Stimulated activated CD4-positive, alpha-beta T cell treated with anti-CD3 and anti-CD28 coated beads, Interleukin-2, amount 100 ng/mL, for 24 hours (primary cell): ENCODE measurements at places on chromosomes 1 and 21.

DNA sequence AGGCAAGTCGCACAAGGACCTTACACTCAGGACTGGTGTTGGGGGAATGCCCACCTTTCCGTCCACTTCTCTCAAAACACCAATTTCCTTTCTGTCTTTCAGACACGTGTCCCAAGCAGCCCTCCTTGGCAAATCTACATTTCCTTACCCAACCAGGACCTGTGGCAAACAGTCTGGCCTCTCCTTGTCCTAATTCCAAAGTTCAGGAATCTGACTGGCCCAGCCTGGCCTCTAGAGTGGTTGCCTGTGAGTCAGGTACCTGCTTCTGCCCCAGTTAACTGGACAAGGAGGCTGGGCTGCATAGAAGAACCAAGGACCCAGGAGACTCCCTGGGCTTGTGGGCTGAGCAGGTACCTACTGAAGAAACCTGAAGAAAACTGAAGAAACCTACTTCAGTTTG is 34.3 kb upstream of the CITED4 start:
- DNase-seq = no peak

- no peak for DNase-seq
Observed at GRCh38 chr1:198638441-198638840, 399 bp upstream of the PTPRC start.

- DNase-seq = no peak
Observed at GRCh38 chr1:155871390-155871789, 12.0 kb downstream of the SYT11 start.

DNA sequence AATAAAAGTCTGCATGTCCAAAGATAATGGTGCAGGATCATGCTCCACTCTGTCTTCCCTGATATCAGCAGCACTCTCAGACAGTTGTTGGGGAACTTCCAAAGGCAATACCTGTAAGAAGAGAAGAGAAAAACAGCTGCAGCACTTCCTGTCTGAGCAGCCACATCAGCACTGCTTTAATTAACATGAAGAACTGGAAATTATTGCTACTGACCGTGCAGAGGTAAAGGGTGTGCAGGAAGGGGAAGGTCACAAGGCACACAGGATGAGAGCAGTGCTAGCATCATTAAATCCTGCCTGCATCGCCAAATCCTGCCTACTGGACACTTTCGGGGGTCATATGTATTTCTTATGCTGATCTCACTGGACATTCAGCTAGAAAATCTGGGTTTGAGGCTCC is 379.0 kb downstream of the LMX1A start:
- DNase-seq = no peak

- no peak for DNase-seq
Observed at GRCh38 chr1:102941366-102941947, 166.9 kb downstream of the COL11A1 start.

DNA sequence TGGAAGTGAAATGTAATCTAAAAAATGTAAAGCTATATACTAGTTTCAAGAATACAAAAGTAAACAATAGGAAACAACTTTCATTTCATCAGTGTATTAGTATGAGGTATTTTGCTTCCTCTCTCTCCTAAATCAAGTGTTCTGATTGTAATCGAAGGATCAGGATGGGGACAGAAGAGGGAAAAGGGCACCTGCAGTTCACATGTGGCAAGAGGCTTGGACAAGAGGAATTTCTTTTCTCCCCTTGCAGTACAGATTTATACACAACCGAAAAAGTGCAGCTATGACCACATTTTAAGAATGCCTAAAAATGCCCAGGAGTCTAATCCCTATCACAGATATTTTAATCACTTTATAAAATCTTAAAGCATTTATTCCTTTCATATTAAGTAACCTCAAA is 63.7 kb downstream of the NRIP1 start:
- no peak for DNase-seq

DNA sequence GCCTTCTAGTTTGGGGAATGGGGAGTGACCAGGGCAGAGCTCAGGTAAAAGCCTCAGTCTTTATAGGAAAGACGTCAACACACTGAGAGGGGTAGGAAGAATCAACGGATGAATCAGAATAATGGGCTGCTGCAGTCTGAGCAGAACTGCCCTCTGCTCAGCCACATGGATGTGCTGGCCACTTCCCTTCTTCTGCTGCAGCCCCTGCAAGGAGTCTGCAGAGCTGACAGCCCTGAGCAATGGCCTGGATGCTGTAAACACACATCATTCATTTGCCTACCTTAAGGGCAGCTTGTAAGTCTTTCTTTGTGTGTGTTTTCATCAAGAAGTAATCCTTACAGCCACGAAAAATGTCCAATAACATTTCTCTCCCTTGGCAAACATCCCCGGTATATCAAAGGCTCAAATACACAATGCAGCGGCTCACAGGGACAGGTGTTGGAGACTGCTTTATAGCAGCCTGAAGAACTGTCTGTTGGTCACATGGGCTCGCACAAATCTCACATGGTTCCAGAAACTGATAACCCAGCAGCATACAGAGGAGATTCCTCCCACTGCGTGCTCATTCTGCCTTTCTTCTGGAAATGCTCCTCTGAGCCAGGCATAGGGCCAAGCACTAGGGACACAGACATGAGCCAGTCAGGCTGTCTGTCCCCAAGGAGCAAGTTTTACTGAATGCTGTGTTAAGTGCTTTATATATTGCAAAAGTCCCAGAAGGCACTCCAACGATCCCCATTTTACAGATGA is 110.1 kb downstream of the HMGB4 start:
- no peak for DNase-seq

- DNase-seq = no peak
Observed at GRCh38 chr1:173270243-173270642, 63.1 kb upstream of the TNFSF4 start.

GRCh38 chr1:38528623-38529022 is 330.9 kb downstream of the RRAGC start:
- no peak for DNase-seq

DNA sequence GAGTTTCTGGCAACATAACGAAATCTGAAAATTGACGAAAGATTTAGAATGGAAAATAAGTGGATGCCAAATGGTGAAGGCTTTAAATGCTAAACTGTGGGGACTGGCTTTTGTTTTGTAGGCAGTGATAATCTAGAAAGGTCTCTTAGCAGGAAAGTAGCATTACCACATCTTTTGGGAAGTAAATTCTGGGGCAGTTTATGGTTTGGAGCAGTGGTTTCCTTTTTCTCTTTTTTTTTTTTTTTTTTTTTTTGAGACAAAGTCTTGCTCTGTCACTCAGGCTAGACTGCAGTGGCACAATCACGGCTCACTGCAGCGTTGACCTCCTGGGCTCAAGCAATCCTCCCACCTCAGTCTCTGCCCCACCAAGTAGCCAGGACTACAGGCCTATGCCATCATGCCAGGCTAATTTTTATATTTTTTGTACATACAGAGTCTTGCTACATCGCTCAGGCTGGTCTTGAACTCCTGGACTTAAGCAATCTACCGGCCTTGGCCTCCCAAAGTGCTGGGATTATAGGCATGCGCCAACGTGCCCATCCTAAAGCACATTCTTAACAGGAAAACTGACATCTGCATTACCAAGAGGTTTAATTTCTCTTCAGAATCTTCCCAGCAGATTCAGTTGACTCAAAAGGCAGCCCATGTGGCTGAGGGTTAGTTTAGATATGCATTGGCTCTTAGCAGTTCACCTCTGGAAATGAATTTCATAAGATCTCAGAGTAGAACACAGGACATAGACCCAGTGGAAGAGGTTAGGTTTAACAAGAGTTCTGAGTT is 32.9 kb downstream of the C21orf91 start:
- no peak for DNase-seq

- DNase-seq = no peak
Observed at GRCh38 chr1:181150842-181151241, 62.3 kb downstream of the IER5 start.

DNA sequence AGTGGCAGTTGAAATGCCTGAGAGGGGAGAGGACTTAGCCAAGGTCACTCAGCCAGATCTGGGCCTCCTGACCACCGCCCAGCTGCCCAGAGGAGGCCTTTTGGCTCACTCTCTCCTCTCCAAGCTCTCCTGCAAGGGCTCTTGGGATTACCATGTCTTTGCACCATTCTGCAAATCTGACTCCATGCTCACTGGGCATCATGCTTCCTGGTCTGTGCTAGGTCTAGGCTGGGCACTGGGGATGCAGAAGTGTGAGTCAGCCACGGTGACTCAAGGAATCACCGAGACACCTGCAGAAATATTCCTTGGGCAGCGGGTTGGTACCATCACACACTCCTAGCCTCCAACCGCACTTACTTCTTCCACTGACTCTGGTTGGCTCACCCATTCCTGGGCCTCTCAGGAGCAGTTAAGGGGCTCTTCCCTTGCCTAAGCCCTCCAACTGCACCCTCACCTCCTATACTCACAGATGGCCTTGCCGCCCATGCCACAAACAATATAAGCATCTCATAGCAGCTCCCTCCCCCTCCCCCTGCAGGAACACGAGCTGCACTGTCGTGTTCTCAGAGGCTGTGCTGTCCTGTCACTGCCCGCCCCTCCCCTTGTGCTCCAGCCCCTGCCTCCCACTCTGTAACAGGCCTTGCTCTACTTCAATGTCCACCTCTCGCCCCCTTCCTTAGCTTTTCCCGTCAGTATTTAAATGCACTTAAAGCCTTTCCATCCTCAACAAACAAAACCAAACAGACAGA is 34.8 kb downstream of the CDCP2 start:
- no peak for DNase-seq

DNA sequence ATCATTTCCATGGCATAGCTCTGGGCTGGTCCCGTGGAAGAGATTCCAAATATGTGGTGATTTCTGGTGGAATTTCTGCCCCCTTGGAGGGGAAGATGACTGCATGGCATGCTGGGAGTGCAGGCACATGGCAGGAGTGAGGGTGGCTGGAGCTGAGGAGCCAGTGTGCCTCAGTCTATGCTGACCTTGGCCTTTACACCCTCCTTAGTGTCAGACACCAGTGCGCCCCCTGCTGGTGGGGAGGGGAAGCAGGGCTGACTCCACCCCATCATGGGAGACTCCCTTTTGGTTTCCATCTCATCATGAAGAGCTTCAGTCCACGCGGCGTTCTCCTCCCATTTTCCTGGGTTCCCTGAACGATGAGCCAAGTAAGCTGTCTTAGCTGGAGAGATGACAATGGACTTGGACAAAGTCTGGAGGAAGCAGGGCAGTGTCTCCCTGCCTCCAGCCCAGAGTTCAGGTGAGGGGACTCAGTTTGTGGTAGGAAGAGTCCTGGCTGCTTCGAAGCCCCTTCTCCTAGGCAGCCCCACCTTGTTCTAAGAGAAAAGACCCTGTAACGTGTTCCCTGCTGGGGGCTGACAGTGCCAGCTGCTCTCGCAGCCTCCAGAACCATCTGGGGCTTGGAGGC is 10.3 kb downstream of the ALX3 start:
- peak; percentile 84 for DNase-seq

- DNase-seq = no peak
Observed at GRCh38 chr1:6922096-6922931, 137.1 kb downstream of the CAMTA1 start.

- DNase-seq = no peak
Observed at GRCh38 chr1:89672489-89673183, 39.7 kb downstream of the LRRC8C start.

- no peak for DNase-seq
Observed at GRCh38 chr21:38527737-38528136, 29.5 kb upstream of the ERG start.

- DNase-seq = no peak
Observed at GRCh38 chr1:236808564-236809130, 13.6 kb downstream of the MTR start.

- no peak for DNase-seq
Observed at GRCh38 chr1:28371010-28371377, 1.5 kb downstream of the PHACTR4 start.

GRCh38 chr21:37862536-37862935 is 53.7 kb downstream of the KCNJ6 start:
- DNase-seq = no peak

- DNase-seq = no peak
Observed at GRCh38 chr1:162077648-162078299, 8.3 kb downstream of the NOS1AP start.

DNA sequence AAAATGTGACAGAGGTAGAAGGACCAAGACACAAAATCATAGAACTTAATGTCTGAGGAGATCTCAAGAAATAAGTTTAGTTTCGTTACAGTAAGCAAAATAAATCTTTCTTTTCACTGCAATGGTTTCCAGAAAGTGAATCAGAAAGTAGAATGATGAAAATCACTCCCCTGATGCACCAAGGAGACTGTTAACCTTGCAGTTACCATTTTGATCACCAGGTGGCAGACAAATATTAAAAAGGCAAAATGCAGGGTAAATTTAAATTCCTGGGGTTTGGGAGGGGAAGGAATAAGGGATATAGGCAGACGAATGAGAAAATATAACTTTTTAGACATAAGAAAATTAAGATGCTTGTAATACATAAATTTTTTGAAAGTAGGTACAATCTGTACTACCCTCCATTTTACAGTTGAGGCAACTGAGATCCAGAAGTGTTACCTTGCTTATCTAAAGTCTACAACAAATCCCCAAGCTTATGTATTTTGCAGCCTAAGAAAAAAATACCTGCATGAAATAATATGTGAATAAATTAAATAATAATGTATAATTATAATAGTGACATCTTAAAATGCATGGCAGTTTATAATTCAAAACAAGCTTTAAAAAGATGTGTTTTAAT is 253.2 kb downstream of the CRB1 start:
- no peak for DNase-seq

- DNase-seq = no peak
Observed at GRCh38 chr1:31795096-31795675, 20.6 kb downstream of the SPOCD1 start.

DNA sequence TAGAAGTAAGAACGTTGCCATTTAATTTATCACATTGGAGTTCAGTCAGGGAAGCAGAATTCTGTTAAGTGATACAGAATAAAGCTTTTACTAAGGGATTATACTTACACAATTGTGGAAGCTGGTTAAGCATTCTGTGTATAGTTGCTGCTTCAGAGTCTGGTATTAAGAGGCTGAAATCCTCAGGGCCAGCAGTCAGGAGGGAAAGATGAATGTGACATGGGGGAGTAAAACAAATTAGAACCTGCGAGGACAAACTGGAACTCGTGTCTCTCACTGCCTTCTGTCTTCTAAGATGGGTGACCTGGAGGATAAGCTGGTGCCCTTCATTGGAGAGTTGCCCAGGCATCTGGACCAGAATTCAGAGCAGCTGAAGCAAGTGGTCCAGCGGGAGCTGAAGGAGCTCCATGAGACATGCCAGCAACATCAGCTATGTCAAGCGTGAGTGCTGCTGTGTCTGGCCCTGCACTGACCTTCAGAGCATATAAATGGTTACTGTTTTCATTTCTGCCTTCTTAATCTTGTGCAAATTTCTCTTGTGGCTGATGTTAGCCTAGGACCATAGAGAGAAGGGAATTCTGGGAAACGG is 23.0 kb downstream of the MARK1 start:
- DNase-seq = no peak

GRCh38 chr1:7967196-7967595 is 5.7 kb downstream of the PARK7 start:
- no peak for DNase-seq
